Stimulated activated CD4-positive, alpha-beta T cell treated with anti-CD3 and anti-CD28 coated beads, Interleukin-12 subunit alpha, Interleukin-12 subunit beta, amount 100 ng/mL, for 48 hours (primary cell): ENCODE measurements at places on chromosomes 6 and 20.

DNA sequence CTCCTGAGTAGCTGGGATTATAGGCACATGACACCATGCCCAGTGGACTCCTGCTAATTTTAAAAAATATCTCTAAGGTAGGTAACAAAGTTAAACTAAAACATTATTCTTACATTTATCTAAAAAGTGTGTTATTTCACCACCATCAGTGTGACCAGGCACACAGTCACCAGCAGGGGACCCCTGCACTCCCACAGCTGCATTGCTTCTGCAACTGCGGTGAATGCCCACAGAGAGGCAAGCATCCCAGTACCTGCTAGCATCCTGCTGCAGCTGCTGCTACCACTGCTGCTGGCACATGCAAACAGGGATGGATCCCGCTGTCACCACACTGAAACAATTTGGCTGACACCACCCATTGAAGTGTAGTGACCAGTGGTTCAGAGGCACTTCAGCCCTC lies 21.9 kb upstream of the EPB41L2 start:
- DNase-seq: no peak

GRCh38 chr6:20998748-20999448 lies 464.6 kb downstream of the CDKAL1 start:
- no peak for DNase-seq

DNA sequence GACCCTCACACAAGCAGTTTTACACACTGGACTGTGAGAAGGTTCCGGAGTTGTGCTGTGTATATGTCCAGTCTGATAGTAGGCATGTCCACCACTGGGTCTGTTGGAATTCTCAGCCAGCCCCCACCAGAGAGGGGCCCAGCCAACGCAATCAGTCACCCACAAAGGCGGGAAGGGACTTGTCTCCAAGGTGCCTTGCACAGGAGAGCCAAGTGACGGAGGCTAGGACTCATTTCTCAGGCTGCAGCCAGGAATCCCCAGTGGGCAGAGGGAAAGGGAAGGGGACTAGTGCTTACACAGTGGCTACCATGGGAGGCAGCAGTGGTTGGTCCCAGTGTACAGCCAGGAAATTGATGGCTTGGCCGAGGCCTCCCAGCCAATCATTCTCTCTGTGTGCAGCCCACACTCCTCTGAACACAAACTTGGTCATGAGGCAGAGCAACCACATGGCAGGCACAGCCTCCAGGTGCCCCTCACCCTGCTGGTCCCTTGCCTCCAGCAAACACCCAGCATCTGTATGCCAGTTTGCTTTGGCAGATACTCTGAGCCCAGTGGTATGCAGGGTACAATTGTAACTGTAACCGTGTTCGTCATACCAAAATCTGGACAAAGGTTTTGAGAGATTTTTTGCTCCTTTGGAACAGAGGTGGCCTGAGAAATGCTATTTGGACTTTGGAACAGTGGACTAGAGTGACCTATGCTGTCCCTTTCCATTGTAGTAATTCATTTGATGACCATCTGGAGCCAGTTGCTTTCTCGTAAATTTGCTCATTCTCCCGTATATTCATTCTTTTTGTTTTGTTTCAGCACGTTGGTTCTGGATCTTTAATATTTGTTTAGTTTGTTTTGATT lies 72.9 kb upstream of the MYL9 start:
- DNase-seq: no peak

DNA sequence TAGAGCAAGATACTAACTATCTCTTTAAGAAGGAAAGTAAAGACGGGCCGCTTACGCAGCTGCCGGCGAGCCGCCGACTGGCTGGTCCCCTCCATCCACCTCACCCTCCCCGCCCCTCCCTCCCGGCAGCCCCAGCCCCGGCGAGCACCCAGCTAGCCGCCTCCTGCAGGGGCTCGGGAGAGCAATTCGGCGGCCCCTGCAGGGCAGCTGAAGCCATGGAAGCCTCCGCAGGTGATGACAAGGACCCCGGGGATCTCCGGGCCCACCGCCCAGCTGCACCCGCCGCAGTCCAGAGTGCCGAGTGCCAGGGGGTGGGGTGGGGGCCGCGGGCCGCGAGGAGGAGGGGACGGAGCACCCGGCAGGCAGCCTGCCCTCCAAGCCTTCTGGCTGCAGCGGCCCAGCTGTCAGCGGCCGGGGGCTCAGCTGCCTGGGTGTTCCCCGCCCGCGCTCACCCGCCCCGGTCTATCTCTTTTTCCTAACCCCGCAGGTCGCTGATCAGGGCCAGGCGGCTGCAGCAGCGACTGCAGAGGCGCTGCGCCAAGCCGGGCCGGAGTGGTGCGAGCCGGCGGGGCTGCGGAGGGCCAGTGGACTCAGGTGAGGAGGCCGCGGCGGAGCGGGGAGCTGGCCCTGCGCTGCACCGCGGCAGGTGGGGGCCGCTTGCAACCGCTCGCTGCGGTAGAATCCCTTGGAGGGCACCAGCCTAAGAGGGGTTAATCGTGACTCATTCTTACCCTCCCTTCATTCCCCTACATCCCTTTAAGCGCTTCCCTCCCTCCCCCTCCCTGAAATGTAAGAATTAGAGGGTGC lies at the start of gene SNPH:
Gene SNPH, plus strand, starts transcription at position 128 of the 807 bp plus-strand sequence. CDS start 29,946 bp downstream, outside the sequence.
- DNase-seq: peak; percentile 54

DNA sequence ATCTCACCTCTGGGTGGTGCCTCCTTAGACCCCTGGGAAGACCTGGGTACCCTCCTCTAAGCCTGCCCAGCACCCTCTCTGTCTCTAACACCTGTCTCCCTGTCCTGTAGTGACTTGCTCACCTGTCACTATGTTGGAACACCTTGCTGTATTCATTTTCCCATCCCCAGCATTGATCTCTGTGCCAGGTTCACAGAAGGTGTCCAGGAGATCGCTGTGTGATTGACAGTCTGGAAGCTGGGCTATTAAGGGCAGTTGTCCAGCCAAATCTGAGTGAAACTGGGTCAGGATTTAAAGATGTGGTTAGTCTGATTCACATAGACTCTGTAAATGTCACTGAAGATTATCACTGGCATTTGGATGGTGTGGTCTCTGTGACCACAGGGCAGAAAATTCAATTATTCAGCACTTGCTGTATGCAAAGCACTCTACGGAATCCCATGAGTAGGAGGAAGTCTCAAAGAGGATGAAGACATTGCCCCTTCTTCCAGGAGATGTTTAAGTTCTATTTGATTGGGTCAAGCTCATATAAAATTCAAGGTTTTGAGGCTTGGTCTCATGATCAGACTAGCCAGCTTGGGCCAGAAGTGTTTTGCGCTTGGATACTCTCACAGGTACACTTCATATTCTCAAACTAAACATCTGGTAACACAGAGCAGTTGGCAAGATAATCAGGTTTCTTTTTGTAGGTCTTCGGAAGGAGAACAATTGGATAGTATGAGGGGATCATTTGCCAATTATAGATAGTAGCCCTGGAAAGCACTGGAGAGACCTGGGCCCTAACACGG lies 57.8 kb upstream of the TAGAP start:
- DNase-seq: no peak

- no peak for DNase-seq
These were observed 41.6 kb downstream of the NFATC2 start for GRCh38 chr20:51500936-51501335.

- DNase-seq: no peak
These were observed 88.2 kb upstream of the MPC1 start for GRCh38 chr6:166470863-166471410.

GRCh38 chr20:41258474-41258873 lies 59.1 kb downstream of the ZHX3 start:
- DNase-seq: no peak

DNA sequence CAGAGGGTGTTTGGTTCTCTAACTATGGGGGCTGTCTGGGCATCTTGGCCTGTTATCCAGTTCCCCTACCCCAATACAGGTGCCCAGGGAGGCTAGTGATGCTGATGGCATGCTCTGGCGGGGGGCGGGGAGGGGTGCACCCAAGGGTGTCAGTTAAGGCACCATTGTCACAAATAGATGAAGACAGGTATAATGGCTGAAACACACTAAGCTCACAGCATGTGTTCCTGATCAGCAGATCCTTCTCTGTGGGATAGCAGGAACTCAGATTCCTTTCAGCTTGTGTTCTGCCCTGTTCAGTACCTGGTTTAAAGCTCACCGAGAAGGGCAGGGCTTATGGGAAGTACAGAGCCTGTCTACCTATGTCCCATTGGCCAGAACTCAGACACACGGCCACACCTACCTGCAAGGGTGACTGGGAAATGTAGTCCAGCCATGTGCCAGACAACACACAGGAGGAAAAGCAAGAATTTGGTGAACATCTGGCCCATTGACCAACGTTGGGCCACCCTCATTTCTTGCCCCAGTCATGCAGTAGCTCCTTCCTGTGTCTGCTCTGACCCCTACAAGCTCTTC lies 3.4 kb upstream of the RSPO4 start:
- no peak for DNase-seq

DNA sequence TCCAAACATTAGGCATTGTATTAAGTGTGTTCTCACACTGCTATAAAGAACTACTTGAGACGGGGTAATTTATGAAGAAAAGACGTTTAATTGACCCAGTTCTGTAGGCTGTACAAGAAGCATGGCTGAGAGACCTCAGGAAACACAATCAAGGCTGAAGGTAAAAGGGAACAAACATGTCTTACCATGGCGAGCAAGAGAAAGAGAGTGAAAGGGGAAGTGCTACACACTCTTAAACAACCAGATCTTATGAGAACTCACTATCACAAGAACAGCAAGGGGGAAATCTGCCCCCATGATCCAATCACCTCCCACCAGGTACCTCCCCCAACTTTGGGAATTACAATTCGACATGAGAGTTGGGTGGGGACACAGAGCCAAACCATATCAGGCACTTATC lies 86.6 kb upstream of the TOP1 start:
- no peak for DNase-seq

GRCh38 chr6:107290491-107290890 lies 168.9 kb downstream of the PDSS2 start:
- no peak for DNase-seq

DNA sequence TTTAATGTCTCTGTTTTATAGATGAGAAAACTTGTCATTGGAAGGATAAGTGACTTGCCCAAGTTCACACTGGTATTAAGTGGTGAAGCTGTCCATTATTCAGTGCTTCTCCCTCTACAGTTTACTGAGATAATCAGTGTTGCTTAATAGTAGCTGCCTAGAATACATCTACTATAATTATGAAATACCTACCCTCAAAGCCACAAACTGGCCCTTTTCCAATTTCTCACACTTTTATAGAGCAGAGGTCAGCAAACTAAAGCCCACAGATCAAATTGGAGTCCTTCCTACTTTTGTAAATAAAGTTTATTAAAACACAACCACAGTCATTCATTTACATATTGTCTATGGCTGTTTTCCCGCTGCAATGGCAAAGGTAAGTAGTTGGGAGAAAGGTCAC lies 73.5 kb downstream of the EYS start:
- DNase-seq: no peak

- DNase-seq: peak; percentile 1
These were observed 240.9 kb upstream of the BTBD3 start for GRCh38 chr20:11676630-11677287.

DNA sequence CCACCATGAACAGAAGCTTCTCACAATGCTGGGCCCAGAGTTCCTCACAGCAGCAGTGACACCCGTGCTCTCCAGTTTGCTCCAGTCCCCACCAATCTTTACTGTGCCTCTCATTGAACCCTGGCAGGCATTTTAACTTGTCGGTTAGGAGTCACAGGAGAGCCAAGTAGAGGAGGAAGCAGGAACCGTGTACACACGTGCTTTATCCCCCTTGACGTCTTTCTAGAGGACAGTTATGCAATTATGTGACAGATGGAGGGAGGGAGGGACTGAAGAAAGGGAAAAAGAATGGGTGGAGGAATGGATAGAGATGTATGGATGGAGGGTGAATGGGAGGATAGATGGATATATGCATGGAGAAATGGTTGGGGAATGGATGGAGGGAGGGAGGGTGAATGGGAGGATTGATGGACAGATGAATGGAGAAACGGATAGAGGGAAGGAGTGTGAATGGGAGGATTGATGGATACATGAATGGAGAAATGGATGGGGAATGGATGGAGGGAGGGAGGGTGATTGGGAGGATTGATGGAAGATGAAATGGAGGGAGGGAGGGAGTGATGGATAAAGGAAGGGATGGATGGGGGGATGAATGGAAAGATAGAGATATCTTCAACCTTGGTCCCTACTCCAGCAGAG lies 26.0 kb downstream of the RBM38 start:
- DNase-seq: no peak

- DNase-seq: no peak
These were observed 608.0 kb downstream of the COL12A1 start for GRCh38 chr6:74597840-74598239.

DNA sequence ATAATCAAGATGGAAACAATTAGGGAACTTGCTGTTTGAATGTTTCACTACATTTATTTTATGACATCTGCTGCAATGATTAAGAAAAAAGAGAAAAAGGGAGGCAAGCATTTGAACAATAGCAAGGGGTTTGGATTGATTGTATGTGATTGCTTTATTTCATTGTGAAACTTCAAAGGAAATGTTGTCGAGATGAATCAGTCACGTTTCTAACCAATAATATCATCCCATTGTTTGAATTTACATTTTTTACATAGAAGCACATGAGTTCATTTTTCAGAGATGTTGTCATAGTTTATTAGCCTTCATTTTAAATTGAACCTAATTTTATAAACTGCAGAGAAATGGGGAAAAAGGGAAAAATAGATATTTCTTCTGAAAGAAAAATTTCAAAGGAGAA lies 572.0 kb downstream of the KIF16B start:
- DNase-seq: no peak
